ENCODE measurements at places on chromosomes 3 and 15. TPM values are rescaled to one million over a fixed set of nuclear protein-coding genes. Genes with fewer than 3 reads are reported as not detected.

Gene CLDN16
- not detected for total RNA-seq

DNA sequence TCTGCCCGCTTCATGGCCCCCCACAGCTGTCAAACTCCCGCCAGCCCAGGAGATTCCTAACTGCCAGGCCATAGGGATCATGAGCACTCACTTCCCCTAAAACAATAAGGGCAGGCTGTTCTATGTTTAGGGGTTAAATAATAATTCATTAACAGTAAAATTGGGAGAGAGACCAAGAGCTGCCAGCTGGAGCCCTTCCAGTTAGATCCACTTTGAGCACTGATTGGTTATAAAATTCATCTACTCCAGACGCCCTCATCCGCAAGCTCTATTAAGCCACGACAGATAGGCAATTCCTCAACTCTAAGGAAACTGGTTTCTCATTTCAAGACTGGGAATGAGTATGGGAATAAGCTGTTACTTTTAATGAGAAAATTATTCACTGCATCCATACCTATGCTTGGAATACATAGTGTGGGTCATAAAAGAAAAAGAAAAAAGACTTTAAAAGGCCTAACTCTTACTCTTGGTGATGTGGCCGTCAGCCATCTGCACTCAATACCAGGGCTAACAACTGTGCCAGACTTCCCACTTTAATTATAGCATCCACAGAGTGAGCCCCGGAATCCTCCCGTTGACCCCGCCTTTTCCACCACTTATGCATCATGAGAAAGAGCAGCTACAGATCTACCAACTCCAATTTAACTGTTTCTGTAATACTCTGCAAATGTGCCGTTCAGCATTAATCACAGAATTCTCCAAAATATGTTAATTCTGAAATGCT, 44.5 kb downstream of the IL17RD start:
- H3K4me3 ChIP-seq, result no peak overlapping the region
- H3K27me3 ChIP-seq, result no peaks in the 10 kb centered on the region
- H3K27ac ChIP-seq, result no peak overlapping the region
- DNase-seq, result no peak

DNA sequence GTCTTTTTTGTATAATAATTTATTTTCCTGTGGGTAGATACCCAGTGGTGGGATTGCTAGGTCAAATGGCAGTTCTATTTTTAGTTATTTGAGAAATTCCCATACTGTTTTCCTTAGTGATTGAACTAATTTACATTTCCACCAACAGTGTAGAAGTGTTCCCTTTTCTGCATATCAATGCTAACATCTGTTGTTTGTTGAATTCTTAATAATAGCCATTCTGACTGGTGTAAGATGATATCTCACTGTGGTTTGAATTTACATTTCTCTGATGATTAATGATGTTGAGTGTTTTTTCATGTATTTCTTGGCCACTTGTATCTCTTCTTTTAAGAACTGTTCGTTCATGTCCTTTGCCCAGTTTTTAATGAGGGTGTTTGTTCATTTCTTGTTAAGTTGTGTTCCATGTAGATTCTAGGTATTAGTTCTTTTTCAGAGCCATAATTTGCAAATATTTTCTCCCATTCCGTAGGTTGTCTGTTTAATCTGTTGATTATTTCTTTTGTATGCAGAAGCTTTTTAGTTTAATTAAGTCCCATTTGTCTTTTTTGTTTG, 713.3 kb upstream of the EPHA6 start:
- DNase-seq, result no peak
- H3K4me3 ChIP-seq, result no peak overlapping the region
- no peaks in the 10 kb centered on the region for H3K36me3 ChIP-seq
- H3K27me3 ChIP-seq, result no peaks in the 10 kb centered on the region
- H3K27ac ChIP-seq, result no peak overlapping the region

DNA sequence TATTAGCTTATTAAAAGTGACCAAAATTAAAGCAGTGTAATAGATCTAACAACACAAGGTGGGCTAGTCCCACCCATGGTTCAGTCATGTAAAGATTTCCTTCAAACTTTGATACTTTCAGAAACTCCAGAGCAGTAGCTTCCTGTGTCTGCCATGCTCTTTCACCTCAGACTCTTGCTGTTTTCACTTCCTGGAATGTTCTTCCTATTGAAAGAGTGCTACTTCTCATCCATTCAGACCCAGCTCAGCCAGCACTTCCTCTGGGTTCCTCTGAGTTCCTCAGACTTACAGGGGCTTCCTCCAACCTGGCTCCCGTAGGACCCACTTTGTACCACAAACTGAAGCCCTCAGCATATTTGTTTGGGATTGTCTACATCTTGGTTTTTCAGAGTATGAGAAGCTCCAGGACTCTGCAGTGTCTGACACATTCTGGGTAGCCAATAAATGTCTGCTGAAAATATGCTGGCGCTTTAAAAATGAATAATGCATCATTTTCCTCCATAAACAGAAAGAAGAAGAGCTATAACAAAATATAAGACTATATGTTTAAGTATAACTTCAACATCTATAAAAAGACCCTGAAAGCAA, 18.0 kb downstream of the NCEH1 start:
- H3K36me3 ChIP-seq, result no peaks in the 10 kb centered on the region
- DNase-seq, result no peak
- H3K27ac ChIP-seq, result peak overlapping the region; percentile 81
- H3K4me1 ChIP-seq, result peaks cover 19% of the 10 kb centered on the region
- no peak overlapping the region for H3K4me3 ChIP-seq

- H3K4me3 ChIP-seq, result no peak overlapping the region
- no peak overlapping the region for H3K27ac ChIP-seq
- peaks cover 14% of the 10 kb centered on the region for H3K27me3 ChIP-seq
- H3K36me3 ChIP-seq, result peaks cover 3% of the 10 kb centered on the region
- no peak for DNase-seq
Measured at GRCh38 chr3:183211352-183211751, 41.7 kb upstream of the B3GNT5 start.

DNA sequence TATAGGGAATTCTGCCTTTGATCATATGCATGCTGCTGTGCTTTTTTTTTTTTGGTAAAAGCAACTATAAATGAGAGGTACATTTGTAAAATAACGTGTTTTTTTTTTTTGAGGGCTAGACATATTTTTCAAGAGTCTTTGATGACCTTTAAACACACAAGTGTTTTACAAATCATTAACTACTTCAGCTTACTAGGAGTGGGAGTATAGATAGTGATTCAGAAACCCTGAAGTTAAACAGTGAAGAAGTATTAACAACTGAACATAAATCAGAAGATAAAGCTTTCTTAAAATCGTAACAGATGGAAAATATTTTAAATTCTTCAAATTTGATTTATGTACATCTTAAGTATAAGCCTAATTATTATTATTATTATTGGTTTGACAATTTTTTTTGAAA, 2.9 kb upstream of the GMNC start:
- no peak for DNase-seq
- no peak overlapping the region for H3K27ac ChIP-seq
- H3K36me3 ChIP-seq, result no peaks in the 10 kb centered on the region
- peaks cover 34% of the 10 kb centered on the region for H3K27me3 ChIP-seq
- H3K4me3 ChIP-seq, result no peak overlapping the region
